ENCODE measurements at places on chromosomes 7 and 10.

DNA sequence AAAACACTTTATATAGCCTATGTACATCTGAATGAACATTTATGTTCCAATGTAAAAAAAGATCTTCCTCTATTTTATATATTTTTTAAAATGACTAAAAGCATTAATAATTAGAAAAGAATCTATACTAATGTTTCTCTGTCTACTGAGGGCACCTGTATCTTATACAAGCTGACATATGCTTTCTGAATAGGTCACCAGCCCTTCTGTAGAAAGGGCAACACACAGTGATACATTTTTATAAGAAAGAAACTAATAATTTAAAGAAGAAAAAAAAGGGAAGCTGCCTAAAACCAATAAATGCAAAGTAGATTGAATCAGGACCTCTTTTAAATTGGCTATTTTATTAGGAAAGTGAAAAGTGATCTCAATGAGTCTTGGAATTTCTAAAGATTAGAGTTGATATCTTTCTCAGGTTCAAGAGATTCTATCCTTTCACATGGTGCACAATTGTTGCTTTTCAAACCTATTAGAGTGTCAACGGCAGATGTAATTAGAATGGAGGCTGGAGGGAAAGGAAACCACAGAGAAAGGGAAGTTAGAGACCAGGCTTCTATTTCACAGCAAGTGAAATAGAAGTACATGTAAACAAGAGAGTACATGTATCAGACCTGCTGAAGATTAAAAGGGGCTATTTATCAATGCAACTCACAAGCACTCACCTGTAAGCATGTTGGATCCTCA lies 6.3 kb downstream of the MTPN start:
- DNase-seq = no peak

- no peak for DNase-seq
These were observed 121.1 kb downstream of the C10orf90 start for GRCh38 chr10:126549344-126549743.

- DNase-seq = peak; percentile 58
These were observed 1.2 kb downstream of the CALY start for GRCh38 chr10:133335246-133336117.

DNA sequence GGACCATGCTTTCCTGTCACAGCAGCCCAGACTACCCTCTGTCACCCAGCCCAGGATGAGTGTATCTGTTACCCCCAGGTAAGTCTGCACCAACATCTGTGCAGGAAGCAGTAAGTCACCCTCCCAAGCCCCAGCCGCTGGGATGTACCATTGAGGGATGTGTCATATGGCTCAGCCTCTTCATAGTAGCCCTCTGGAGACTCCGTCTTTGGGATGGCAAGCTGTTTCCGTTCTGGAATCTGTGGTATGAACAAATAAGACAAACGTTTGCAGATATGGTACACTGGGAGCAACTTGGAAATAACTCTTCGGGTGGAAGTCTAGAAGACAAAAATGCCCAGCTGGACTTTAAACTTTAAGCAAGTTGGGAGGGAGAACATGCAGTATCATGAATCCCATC lies 81.3 kb downstream of the AFAP1L2 start:
- no peak for DNase-seq

DNA sequence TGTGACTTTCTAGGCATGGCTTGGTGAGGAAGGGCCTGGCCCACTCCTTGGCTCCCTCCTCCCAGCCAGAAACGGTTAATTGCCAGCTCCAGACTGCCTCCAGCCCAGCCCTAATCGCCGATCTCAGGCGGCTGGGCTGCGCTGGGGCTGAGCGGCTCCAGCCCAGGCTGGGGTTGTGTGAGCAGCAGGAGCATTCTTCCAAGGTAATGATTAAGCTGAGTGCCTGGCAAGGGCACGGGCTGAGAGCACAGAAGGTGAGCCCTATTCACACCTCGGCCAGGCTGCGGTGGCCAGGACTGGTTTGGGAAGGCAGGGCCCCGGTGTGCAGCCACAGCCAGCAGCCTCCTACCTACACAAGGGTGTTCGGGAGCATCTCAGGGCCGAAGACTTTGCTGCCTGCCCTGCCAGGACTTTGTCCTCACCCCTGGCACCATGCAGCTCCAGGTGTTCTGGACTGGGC lies at the start of gene TMEM72:
Gene TMEM72, plus strand, starts transcription at position 257 of the 460 bp plus-strand sequence. Its CDS starts 176 bp downstream, at position 433.
- no peak for DNase-seq

DNA sequence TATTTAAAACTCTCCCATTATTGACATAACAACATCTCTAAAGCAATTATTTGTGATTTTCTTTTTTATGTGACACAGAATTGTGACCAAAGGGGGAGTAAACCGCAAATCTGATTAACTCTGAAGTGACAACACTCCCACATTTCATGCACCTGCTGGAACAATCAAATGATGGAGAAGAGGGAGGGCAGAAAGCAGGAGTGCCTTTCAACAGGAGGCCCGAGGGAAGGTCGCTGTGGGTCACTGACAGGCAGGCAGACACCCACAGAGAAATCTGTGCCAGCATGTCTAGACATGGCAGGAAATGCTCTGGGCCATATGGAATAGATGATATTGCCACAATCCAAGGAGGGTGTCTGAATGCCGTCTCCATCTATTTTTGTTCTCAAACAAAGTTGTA lies 247.3 kb downstream of the DOCK4 start:
- DNase-seq = no peak

- DNase-seq = no peak
These were observed 52.8 kb upstream of the SEC61G start for GRCh38 chr7:54811846-54812254.

- peak; percentile 42 for DNase-seq
These were observed 13.6 kb downstream of the CPA1 start for GRCh38 chr7:130393841-130394411.

- DNase-seq = no peak
These were observed 112.7 kb downstream of the REEP3 start for GRCh38 chr10:63633677-63634487.

GRCh38 chr7:69115788-69116187 lies 482.5 kb upstream of the AUTS2 start:
- DNase-seq = no peak

- no peak for DNase-seq
These were observed 87.2 kb upstream of the RPA3 start for GRCh38 chr7:7805511-7806153.

DNA sequence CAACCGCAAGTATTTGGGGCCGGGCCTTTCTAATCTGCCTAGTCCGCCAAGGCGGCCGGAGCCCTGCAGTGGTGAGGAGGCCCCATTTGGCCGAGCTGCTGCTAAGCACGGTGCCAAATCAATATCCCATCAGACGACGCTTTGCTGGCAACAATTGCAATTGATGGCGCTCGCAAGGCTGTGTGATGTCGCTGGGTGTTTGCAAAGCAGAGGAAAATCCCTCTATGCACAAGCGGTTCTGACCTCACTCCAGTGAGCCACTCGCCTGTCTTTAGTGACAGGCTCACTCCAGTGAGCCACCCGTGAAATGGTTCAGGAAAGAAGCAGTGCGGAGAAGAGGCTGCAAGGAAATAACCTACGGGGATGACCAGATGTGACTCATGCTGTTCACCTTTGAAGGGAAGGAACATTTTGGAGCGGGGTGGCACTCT lies 18.3 kb upstream of the PDE1C start:
- DNase-seq = no peak

- DNase-seq = no peak
These were observed 197.2 kb downstream of the EBF3 start for GRCh38 chr10:129766611-129767550.

- no peak for DNase-seq
These were observed 90.6 kb upstream of the PCBD1 start for GRCh38 chr10:70978816-70979480.
